Stimulated activated CD4-positive, alpha-beta T cell treated with anti-CD3 and anti-CD28 coated beads, Interleukin-1b, Interleukin-23, amount 100 ng/mL, for 4 hours (primary cell): ENCODE measurements at places on chromosomes 1 and 21.

DNA sequence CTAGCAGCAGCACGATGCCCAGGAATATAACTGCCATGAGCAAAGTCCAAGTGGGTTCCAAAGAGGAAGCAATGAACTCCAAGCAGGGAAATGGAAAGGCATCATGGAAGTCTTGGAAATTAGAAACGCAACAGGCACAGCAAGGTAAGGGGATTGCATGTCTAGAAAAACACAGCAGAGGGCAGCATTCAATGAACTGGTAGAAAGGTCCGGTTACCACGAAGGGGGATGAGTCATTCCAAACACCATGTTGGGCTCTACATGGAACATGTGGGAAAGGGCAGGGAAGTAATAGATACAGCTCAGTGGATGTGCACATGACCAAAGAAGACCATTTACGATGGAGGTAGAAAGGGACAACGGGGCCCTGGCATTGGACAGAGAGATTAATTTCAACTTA is 36.4 kb downstream of the RXRG start:
- DNase-seq: no peak

DNA sequence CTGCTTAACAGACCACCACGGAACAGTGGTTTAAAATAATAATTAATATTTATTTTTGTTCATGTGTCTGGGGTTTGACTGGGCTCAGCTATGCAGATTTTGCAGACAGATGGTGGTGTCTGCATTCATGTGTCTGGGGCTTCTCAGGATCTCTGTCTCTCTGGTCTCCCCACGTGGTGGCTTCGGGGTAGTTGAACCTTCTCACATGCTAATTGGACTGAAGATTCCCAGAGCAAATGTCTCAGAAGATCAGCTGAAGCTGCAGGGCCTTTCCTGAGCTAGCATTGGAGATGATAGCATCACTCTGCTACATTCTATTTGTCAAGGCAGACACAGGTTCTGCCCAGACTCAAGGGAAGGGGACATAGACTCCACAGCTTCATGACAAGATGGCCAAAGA is 109.1 kb upstream of the DNAH14 start:
- DNase-seq: no peak

- DNase-seq: peak; percentile 62
These were observed 33.4 kb upstream of the TENT5B start for GRCh38 chr1:27045973-27046558.

DNA sequence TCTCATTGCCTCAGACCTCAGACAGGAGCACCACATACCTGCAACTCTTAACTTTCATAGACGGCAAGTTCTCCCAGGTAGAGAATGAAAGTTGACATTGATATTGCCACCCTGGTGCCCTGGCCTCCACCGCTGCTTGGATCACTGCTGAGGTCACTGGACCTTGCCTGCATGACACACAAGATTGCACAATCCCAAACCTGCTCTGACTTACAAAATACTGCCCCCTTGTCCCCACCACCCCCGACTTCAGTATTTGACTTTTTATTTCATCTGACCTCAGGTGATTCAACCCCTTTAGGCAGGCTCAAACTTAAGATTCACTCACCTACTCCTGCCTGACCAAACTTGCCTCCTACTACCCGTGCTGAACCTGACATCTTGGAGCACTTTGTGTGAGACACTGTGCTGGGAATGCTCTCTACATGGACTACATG is 43.1 kb upstream of the S1PR1 start:
- DNase-seq: no peak

GRCh38 chr1:158930504-158930903 is 848 bp upstream of the PYHIN1 start:
- no peak for DNase-seq

DNA sequence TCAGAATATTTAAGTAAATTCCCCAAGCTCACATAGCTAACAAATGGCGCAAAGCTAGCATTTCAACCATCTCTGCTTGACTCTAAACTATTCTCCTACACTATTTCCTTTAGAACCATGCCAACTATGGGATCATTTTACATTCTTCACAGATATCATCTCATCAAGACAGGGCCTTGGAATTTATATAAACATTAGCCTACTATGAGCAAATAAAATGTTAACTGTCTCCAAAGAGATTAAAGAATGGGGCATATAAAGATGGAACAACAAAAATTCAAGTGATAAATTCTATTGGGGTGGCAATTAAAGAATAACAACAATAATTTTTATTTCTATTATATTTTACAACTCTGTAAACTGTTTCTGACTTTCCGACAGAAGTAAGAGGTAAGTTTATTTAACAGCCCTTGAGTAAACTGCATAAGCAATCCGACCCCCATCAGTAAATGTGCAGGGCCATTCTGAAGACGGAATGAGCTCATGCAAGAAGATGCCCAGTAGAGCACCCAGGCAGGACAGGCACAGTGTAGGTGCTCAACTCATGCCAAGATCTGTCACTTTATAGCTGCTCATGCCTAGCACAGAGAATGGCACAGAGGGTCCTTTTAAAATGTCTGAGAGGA is 261.9 kb downstream of the VAV3 start:
- DNase-seq: no peak

DNA sequence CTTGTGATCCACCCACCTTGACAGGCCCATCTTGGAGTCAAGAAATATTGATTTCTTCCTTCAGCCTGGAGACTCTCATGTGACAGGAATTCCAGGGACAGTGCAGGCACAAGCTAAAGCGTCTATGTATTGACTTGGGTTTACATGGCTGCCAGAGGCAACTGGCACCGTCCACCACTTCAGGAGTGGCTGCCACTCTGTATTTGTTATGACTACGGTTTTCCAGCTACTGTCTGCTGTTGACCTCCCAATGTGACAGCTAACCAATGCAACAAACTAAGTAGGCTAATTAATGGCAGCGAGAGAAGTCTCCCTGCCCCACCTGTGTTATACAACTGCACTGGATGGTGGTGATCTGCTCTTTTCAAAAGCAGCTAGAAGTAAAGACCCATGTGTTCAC is 56.9 kb downstream of the CD58 start:
- no peak for DNase-seq

GRCh38 chr1:33624991-33625870 is 152.8 kb downstream of the ZSCAN20 start:
- no peak for DNase-seq

GRCh38 chr1:15852036-15852827 is 4.7 kb downstream of the SPEN start:
- no peak for DNase-seq

GRCh38 chr1:201900476-201900875 is 11.8 kb downstream of the SHISA4 start:
- no peak for DNase-seq

- DNase-seq: no peak
These were observed 11.6 kb downstream of the ADAM30 start for GRCh38 chr1:119884711-119885110.

DNA sequence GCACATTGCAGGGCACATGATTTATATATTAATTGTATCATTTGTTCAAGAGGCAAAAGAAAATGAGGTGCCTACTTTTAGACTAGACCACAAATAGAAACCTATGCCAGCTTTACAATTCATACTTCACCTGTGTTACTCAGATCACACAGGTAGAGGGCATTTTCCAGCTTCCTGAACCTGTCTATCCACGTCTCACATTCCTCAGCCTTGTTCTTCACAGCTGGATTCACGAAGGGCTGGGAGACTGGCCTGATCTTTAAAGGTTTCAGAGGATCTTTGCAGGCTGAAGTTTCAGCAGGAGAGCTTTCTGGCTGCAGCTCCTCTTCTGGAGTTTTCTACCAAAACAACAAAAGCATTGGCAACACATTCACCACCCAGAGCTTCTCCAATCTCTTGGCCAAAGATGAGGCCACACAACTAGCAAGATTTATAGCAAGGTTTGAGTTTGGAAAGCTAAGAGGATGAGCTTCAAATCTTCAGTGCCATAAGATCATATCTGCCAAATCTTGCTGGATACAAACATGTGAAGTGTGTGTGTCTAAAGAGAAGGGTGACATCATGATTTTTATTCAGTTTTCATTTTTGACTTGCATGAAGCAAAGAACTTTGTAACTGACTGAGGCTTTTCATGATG is 71.0 kb upstream of the CYP2J2 start:
- no peak for DNase-seq

DNA sequence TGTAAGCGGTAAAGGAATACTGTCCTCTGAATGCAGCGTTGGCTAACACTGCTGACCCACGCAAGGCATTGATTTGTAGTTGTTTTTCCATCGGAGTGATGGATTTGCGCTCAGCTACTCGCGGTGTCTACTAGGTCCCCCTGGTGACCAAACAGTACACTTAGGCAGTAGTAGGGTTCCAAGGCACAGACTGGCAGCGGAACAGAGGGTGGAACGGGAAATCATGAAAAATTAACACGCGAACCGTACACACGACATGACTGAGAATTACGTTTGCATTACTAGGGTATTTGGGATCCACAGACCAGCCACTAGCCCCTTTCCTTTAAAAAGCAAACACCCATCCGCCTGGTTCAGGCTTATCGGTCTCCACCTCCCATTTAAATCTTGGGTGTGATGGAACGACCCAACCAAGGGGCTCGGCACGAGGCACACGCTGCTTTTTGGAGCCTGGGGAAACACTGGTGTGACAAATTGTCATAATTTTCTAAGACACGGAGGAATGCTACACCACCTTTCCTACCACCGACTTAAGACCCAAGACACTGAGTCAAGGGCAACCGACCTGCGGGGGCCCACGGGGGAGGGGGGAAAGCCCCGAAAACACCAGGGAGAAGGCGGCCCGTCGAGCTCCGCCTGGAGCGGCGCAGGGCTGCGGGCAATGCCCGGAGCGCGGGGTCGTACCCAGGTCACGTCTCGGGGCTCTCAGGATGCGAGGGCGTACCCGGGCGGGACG is 699 bp downstream of the DIPK1A start:
- DNase-seq: peak; percentile 44
